Stimulated activated CD4-positive, alpha-beta T cell treated with anti-CD3 and anti-CD28 coated beads, Interleukin-1b, Interleukin-23, amount 100 ng/mL, for 48 hours (primary cell): ENCODE measurements at places on chromosomes 7 and 10.
A peak's percentile ranks its signal among the peaks of the same experiment; 100 is the strongest.

DNA sequence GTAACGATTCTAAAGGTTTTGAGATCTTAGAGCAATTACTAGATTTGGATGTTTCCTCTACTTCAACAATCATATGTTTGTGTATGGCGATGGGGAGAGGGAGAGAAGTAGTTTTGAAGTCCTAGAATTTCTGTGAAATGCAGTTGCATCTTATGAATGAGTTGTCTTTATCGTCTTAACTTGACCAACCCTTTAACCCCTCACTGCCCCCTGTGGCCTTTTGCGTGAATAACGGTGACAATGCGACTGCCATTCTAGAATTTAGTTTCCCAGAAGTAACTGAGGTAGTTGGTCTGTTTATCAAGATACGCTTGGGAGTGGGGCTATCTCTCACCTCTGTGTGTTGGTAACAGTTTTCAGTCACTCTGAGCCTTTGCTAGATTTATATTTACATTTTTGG is 204.6 kb downstream of the HDAC9 start:
- DNase-seq = no peak

GRCh38 chr7:42389697-42390096 is 152.7 kb upstream of the GLI3 start:
- no peak for DNase-seq

GRCh38 chr7:39461263-39461820 is 104.9 kb upstream of the YAE1 start:
- no peak for DNase-seq

DNA sequence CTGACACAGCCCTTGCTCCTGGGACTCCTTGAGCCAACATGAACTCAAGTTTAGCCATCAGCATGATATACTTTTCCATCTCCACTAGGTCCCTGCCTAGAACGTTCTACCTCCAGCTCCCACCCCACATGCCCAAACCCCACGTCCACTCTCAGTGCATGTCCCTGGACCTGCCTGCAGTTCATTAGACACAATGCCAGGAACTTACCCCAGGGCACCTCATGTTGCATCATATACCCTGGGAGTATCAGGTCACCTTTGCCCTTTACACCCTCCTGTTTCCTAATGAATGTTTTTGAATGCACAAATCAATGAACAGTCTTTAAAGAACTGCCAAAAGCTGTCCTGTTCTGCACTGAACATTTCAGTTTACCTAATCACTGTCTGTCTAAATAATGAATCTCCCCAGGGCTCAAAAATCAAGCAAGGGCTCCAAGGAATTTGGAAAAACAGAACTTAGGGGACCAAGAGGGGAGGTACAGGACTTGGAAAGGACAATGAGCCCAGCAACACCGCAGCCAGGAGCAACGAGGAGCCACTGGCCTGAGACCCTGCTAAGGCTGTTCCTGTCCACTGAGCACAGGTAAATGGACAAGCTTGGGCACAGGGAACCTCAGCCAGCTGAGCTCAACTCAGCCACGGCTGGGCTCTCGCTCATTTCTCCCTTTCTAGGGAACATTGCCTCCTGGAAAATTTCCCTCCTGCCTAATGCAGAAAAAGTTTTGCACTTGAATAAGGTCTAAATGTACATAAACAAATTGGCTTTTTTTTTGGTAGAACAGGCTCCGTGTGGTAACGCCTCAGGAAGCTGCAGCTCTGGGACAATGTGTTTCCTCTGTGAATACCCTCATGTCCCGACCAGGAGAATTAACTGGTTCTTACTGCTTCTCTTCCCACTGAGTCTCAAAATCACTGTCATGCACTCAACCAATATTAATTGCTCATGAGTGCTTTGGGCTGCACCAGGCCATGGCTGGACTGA is 7.4 kb downstream of the MAT1A start:
- no peak for DNase-seq

GRCh38 chr7:158963771-158964241 is 107.4 kb downstream of the DYNC2I1 start:
- no peak for DNase-seq

- no peak for DNase-seq
Measured at GRCh38 chr7:68576366-68576765, 1021.9 kb upstream of the AUTS2 start.

GRCh38 chr7:77320137-77320536 is 96.0 kb downstream of the GSAP start:
- DNase-seq = no peak

GRCh38 chr10:6755781-6756460 is 175.8 kb upstream of the PRKCQ start:
- DNase-seq = no peak

GRCh38 chr7:99229234-99229633 is 21.3 kb upstream of the KPNA7 start:
- no peak for DNase-seq

DNA sequence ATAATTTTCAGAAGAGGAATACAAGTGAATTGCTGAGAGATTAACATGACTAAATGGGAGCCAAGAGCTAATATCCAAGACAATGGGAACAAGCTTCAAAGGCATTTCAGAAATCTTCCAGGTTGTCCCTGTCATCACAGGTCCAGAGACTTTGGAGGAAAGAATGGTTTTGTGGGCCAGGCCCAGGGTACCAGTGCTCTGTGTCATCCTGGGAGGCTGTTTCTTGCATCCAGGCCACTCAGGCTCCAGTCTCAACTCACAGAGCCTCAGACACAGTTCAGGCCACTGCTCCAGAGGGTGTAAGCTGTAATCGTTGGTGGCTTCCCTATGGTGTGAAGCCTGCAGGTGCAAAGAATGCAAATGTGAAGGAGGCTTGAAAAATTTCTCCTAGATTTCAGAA is 170.4 kb upstream of the NRG3 start:
- no peak for DNase-seq

GRCh38 chr7:113304104-113304503 is 185.8 kb upstream of the SMIM30 start:
- DNase-seq = no peak

- peak; percentile 30 for DNase-seq
Measured at GRCh38 chr10:133442191-133442966, 11.4 kb upstream of the SCART1 start.
